ENCODE measurements at places on chromosomes 12 and 14.

DNA sequence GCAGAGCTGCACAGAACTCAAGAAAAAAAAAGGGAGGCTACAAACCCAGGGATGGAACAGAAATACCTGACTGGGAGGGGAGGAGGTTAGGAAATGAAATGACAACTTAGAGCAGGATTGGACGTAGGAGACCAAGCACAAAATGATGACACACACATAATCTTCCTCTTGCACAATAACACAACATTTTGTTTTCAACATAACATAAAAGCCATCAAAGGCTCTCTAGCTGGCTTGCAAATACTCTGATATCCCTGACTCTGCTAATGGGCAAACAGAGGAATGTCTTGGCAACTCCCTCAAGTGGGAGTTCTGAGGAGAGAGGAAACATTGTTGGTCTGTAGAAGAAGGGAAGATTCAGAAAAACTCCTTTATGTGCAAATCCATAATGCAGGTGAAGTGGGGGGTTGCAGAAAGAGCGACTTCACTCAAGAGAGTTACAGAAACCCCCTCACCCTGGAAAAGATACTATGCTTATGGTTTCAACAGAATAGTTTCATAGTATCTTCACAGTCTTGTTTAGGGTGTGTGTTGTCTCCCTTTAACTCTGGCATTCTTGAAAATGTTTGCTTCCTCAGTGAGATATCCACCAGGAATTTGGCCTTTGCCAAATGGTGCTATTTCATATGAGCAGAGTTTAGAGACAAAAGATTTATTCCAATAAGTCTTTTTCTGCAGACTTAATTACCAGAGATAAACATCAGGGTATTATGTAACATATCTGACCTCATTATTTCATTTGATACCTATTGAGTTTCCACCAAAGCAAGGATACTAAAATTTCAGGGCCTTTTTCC is 43.8 kb upstream of the LTBP2 start:
- no peak for DNase-seq

DNA sequence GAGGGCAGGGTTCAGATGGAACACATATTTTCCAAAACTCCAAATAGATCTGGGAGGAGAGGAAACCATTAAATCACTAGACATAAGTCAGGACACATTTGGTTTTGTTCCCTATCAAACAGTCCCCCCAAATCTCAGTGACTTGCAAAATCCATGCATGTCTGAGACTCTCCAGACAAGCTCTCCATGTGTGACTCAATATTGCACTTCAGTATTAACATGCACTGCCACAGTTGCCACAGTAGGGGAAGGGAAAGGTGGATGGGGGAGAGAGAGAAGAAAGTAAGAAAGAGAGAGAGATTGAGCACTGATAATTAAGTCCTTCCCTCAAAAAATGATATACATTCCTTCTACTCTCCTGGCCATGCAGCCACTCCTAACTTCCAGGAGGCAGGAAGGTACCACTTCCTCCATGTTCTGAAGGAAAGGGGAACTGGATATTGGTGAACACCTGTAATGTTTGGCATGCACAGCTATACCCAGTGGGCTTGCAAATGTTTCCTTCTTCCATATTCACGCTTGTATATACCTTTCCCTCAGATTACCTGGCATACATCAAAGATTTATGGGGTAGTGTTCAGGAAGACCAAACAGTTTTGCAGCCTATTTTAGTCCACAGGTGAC is 310.0 kb downstream of the ZFP36L1 start:
- DNase-seq, result no peak

GRCh38 chr12:65039301-65039700 is 81.8 kb downstream of the WIF1 start:
- DNase-seq, result no peak

DNA sequence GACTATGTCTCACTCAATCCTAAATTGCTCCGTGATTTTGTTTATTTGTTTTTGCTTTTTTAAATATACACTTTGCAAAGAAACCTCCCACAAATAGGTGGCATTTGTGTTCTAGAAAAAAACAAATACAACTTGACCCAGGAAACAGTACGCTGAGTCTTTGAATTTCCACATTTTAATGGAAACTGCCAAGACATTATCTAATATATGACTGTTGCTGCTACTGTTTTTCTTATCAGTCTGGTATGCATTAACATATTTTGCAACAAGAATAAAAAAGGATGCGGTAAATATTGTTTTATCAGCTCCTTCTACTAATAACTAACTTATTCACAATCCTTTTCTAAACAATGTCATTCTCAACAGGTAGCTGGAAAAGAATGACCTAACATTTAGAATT is 187.4 kb downstream of the LRIG3 start:
- DNase-seq, result no peak

DNA sequence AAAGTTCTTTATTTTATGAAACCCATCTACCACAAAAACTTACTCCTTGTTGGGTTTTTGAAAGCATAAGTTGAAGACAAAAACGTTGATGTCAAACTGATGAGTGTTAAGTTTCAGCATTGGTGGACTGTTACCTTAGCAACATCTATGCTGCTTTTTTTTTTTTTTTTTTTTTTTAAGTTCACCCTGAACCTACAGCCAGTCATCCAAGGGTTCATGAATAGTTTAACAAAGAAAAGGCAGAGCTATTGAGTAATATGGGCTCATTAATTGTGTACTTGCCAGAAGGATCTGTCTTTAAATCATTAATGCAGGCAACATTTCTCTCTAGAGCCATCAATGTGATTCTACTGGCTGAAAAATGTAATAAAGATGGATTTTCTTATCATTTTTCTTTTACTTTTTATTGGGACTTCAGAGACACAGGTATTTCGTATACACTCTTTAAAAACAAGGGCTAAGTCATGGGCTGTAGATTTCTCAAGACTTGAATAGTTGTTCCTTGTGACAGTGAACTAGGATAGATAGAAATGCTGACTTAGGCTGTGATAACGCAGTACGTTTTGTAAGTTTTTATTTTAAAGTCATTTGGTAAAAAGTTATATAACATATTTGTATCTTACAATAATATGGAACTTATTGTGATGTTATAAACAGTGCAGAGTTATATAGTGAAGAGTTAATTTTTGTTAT is at the start of gene PTPRQ:
Gene PTPRQ (plus strand): TSS at position 262 of the 693 bp plus-strand sequence. CDS start 111 bp downstream, at position 373.
- no peak for DNase-seq

GRCh38 chr12:57027805-57028153 is 11.4 kb upstream of the TAC3 start:
- no peak for DNase-seq

DNA sequence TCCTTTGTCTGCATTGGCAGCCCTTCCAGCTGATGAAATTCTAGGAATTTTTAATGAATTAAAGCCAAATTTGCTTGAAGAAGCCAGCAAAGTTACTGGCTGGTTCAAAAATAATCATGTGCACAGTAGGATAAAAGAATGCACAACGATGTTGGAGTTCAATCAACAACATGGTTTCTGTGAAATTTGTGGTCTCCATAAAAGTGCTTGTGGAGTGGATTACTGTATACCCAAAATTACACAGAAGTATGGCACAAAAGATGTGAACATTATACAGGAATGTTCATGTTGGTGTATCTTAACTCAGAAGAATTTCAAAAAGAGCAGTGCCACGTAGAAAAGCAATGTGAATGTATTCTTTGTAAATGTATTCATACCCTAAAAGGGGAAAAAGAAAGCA is 105.0 kb upstream of the METAP2 start:
- no peak for DNase-seq

DNA sequence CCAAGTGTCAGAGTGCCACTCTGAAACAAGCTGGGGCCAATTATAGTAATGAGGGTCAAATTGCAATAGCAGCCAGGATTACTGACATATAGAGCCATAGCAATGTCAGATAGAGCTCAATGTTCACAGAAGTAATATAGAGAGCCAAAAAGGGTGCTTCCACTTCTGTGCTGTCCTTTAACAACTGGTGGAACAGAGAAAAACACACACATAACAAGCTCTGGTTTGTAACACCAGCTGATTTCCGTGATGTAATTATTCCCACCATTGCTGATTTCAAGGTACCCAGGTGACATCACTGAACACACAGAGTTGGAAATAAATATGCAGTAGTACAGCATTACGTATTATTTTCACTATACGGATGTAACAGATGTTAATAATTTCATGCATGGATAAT is 3.0 kb upstream of the CLEC2B start:
- DNase-seq, result no peak

GRCh38 chr14:87944987-87945604 is 47.9 kb downstream of the GALC start:
- DNase-seq, result peak; percentile 61

GRCh38 chr14:85487215-85487614 is 42.7 kb upstream of the FLRT2 start:
- DNase-seq, result no peak

GRCh38 chr14:50339178-50339804 is 27.2 kb downstream of the DMAC2L start:
- no peak for DNase-seq

DNA sequence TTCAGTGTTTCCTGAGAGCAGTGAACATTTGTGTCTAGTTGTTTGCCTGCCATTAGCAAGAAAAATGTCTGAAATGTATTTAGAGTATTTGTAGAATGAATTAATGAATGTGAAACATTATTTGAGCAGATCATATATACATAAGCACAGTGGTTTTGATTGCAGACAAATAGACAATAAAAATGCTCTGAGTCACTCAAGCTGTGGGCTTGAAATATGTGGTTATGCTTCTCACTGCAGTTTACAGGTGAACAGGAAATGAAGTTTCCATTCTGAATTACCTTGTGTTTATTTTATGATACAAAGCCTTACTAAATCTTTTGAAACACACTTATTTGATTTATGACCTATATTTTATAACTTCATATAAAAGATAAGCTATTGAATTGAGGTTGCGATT is 827.7 kb downstream of the TMTC2 start:
- DNase-seq, result no peak

- no peak for DNase-seq
Observed at GRCh38 chr12:109115758-109116610, at the start of gene ACACB. Gene ACACB (plus strand): TSS chr12:109116587. CDS start chr12:109139406, 22,819 bp downstream.

GRCh38 chr12:93740751-93741150 is 63.6 kb downstream of the CRADD start:
- no peak for DNase-seq

DNA sequence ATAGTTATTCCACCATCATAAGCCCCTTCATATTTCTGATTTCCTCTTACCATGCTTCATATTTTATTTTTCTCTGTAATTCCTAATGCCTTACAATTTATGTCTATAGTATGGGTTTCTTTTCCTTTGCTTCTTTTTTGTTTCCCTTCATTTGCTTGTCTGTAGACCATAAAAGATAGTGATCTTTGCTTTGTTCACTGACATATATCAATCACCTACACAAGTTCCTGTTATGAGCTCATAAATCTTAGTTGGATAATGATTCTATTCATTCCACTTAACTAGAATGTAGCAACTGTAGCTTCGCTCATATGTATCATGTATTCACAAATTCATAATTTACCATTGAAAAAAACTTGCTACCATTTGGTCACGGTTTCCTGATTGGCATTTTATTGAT is 388.8 kb upstream of the ATXN7L3B start:
- DNase-seq, result no peak

DNA sequence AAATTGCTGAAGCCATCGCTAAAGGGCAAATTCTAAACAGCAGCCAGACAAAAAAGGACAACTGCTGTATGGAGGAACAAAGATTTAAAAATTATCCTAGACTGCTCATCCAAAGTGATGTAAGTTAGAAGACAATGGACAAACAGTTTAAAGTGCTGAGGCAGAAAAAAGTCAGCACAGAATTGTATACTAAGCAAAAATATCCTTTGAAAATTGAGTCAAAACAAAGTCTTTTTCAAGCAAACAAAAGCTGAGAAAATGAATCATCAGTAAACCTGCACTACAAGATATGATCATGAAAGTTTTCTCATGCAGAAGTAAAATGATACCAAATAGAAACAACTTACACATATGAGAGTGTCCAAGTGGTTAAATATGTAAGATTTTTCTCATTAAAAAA is 43.6 kb downstream of the EML5 start:
- no peak for DNase-seq

DNA sequence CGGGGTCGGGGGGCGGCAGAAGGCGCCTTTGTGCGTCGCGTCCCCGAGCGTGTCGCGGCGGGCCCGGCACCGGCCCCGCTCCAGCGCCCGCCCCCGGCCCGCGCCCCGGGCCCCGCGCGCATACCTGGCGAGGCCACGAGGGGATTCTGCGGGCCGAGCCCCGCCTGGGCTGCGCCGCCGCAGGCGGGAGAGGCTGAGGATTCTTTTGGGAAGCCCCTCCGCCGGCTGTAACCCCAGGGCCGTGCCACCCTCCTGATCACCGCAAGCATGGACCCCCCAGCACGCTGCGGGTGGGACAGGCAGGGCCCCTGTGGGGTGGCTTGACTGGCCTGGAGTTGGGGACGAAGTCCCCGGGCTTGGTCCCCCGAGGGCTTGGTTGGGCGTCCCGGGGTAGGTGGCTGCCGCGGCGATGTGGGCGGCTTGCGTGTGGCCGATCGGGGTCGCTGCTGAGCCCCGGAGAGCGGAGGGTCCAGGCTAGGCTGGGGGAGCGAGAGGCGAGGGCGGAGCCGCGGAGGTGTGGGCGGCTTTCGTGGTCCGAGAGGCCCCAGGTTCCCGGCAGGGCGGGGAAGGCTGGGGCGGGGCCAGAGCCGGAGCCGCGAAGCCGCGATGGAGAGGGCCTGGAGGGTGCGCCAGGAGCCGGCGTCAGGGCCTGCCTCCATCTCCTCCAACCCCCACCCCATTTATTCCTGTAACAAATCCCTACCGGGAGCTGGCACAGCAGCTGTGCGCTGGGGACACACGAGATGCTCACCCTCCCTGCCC is 28.4 kb upstream of the GPR132 start:
- DNase-seq, result peak; percentile 76

- no peak for DNase-seq
Observed at GRCh38 chr12:12392413-12392812, 35.5 kb downstream of the BORCS5 start.

- peak; percentile 61 for DNase-seq
Observed at GRCh38 chr12:126768517-126768916, 1498.5 kb upstream of the TMEM132C start.

DNA sequence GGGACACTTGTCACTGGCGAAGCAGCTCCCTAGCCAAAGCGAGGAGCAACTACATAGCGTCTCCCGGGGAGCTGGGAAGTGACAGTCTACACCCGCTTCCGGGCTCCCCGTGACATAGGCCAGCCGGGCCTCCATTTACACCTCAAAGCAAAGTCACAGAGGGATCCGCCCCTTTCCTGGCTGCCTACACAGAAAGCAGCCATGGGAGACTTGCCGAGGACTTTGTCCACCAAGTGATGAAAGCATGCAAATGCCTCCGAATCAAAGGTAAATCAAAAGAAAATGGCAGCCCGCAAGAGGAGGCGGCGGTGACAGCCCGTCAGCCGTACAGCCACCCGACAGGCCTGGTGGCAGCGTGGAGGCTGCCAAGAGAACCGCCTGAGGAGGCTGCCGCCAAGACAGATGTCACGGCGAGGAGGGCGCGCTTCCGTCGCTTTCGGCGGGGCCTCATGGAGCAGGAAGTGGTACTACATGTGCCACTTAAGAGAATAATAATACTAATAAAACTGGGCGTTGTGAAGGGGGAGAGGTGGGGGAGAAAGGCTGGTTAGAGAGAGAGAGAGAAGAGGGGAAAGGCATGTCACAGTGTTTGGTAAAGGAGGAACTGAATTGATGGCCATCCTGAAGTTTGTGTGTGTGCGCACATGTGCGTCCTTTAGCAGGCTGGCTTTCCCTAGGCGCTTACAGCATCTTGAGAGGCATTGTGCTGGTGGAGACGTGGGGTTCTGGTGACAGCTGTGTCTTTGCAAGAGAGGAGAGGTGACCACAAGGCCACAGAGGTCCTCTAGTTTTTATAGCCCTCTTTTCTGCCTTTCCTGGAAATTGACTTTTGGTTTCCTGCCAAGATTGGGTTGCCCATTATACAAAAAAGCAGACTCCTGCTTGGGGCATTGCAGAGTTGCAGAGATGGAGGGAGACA is 661.7 kb downstream of the VRK1 start:
- DNase-seq, result peak; percentile 84

All from CD4-positive, alpha-beta T cell treated with Interleukin-1 beta for 1 hour (primary cell).